Stimulated activated CD4-positive, alpha-beta T cell treated with anti-CD3 and anti-CD28 coated beads, Interleukin-12 subunit alpha, Interleukin-12 subunit beta, amount 100 ng/mL, for 24 hours (primary cell): ENCODE measurements at places on chromosomes 12 and 14.
A peak's percentile ranks its signal among the peaks of the same experiment; 100 is the strongest.

DNA sequence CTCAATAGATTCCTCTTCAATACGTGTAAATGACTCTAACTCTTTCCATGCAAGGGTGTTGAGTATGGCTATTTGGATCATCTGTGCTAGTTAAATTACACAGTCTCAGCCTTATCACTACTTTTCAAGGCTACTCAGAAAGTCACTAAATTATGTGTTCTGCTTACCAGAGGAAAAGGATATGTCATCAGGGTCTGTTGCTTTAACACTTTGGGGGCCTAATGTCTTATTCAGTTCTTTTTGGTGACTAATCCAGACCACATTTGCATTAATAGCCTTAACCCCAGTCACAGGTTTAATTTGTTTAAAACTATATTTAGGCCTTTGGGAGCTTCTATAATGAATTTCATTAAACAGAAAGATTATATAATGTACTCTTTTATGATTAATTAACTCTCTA lies 649.3 kb downstream of the RPS29 start:
- no peak for DNase-seq

- no peak for DNase-seq
These were observed 17.6 kb downstream of the PNP start for GRCh38 chr14:20486684-20487395.

- peak; percentile 21 for DNase-seq
These were observed at the start of gene AKAP5 for GRCh38 chr14:64465191-64465822. AKAP5 (plus strand) TSS chr14:64465499; CDS start chr14:64468395, 2,896 bp downstream.

- no peak for DNase-seq
These were observed 581.1 kb downstream of the SLC16A7 start for GRCh38 chr12:60176891-60177290.

- DNase-seq, result no peak
These were observed 539 bp downstream of the PSME2 start for GRCh38 chr14:24145690-24146452.

- no peak for DNase-seq
These were observed 7.9 kb downstream of the METTL25 start for GRCh38 chr12:82366197-82366596.

GRCh38 chr12:13713556-13714410 lies 267.6 kb downstream of the GRIN2B start:
- DNase-seq, result no peak

DNA sequence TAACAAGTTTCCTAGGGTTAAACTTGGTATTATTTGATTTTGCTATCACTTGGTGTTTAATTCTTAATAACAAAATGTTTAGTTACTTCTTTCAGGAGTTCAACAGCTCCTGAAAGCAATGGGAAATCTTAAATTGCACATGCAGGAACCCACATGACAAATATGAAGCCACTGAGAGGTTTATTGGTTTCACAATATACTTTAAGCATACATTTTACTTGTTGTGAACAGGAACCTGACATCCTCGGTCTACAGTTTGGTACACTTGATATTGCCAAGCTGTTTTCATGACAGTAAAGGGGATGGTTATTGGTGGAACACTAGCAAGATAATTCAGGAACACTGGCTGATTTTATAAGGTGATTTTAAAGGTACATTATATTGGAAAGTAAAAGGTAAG lies 46.2 kb downstream of the SLC38A1 start:
- no peak for DNase-seq

DNA sequence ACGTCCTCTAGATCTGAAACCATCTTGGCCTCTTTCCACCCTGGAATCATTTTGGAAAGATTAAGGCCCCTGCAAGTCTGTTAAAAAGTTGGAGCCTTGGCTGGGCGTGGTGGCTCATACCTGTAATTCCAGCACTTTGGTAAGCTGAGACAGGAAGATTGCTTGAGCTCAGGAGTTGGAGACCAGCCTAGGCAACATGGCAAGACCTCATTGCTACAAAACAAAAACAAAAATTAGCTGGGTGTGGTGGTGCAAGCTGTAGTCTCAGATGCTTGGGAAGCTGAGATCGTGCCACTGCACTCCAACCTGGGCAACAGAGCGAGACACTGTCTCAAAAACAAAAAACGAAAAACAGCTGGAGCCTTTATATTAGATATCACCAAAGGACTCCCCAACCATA lies 10.9 kb upstream of the ABCD4 start:
- no peak for DNase-seq

GRCh38 chr12:132117558-132117875 lies 26.6 kb downstream of the DDX51 start:
- no peak for DNase-seq

GRCh38 chr12:238116-238515 lies 24.2 kb upstream of the SLC6A12 start:
- no peak for DNase-seq

- DNase-seq, result no peak
These were observed 41.4 kb upstream of the EPS8 start for GRCh38 chr12:15830538-15830937.

- DNase-seq, result no peak
These were observed 61.3 kb downstream of the KLRG1 start for GRCh38 chr12:9050521-9051157.

DNA sequence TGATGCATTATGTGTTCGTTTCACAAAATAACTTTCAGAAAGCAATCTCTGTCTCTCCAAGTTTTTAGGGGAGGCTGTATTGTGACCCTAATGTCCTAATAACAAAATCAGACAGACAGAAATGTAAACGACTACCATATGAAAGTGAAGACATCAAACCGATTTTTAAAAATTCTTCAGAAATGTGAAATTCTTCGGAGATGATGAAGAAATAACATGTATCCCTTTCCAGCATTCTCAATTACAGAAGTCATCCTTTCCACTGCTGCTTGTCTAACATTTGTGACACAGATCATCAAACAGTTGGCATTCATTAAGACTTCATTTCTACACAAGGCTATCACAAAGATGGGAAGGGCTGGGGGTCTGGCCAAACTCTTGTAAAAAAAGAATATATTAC lies 41.0 kb downstream of the DMAC2L start:
- DNase-seq, result no peak

- no peak for DNase-seq
These were observed 60.8 kb downstream of the SLC24A4 start for GRCh38 chr14:92383805-92384204.

DNA sequence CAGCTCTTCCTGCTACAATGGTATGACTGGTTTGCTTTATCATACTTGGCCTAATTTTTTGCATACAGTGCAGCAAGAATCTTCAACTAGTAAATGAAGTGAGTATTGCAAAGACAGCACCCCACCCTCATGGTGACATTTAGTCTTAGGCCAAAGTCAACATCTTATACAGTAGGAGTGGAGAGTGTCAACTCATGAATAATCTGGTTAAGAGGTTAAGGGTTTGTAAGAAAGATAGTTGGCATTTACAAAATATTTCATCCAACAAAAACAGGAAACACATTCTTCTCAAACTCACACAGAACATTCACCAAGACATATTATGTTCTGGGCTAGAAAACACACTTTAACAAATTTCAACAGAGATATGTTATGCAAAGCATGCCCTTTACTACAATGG lies 2.2 kb upstream of the OAS1 start:
- no peak for DNase-seq

GRCh38 chr12:71164568-71165197 lies 6.9 kb upstream of the TSPAN8 start:
- DNase-seq, result no peak

- no peak for DNase-seq
These were observed 316.3 kb downstream of the GPHN start for GRCh38 chr14:66824251-66824650.

DNA sequence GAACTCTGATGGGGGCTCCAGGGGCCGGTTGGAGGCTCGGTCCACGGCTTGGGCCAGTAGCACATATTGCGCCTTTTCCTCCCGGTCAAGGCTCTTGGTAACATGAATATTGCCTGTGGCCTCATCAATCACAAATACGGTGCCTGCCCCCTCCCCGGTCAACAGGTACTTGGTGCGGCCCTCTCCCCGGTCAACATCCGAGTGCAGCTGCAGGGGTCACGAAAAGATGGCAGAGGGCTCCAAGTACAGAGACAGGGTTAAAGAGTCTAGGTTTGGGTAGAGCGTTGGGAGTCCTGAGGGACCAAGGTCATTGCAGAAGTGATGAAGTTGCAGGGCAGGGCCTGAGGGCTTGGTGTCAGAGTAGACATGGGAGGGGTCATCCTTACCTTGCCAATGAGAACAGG lies 2.2 kb downstream of the CDH24 start:
- no peak for DNase-seq

DNA sequence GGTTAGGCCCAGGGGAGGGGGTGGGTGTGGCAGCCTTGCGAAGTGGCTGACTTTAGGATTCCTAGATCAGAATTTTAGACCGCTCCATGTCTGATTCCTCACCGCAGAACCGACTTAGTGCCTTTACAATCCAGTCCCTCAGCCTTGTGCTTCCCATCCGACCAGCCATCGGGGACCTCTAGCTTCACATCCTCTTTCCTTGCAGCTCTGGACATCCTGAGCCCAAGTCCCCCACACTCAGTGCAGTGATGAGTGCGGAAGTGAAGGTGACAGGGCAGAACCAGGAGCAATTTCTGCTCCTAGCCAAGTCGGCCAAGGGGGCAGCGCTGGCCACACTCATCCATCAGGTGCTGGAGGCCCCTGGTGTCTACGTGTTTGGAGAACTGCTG lies 557 bp downstream of the COPS7A start:
- DNase-seq, result peak; percentile 25

GRCh38 chr12:15982471-15982870 lies 71.3 kb downstream of the DERA start:
- no peak for DNase-seq

DNA sequence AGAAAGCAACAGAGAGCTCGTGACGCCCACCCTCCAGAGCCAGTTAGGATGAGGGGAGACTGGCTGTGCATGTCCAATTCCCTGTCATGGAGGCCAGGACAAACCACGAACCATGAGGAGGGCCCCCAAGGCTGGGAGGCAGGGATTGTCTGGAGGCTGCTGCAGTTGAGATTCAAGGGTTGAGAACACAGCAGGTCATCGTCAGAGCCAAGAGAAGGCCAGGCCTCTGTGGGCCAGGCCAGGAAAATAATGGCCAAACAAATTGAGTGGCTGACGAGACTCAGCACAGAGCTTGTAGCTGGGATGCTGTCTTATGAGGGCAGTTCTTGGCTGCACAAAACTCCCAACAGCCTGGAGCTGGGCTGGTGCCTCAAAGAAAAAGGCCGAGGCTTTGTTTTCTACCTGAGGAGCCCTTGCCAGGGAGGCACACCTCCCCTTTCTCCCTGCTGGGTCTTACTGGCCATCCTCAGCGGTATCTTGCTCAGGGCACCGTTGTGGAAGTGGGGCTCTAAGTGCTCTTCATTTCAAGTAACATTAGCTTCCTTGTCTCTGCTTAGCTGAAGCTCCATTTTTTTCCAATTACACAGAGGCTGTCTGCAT lies 665.9 kb downstream of the BCL11B start:
- no peak for DNase-seq
